CD4-positive, alpha-beta T cell treated with Interleukin-17A for 1 hour (primary cell): ENCODE measurements at places on chromosomes 7 and 10.

DNA sequence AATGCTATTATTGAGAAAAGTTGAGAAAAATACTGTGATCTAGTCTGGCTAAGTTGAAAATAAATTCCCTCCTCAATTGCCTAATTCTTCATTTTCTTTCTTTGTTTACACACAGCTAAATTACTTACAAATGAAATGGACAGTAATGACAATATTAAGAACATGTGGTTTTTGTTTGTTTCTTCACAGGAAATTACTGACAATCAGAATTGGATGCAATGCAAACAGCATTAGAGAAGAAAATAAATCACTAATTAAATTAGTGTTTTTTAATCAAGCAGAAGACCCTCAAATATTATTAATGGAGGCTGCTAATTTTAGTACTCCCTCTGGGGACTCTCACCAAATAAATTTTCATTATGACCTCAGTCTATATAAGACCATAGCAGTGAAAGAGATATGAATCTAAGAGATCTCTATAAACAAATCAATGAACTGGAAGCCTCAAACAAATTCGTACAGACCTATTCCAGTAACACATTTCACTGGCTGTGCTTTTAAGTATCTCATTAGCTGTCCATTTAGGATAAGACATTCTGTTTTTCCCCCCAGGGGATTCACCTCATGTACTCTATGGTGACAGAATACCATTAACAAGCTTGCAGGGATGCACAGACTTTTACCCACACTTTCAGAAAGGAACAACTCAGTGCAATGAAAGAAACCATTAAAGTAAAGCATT lies 202.0 kb upstream of the DGKB start:
- DNase-seq = no peak

DNA sequence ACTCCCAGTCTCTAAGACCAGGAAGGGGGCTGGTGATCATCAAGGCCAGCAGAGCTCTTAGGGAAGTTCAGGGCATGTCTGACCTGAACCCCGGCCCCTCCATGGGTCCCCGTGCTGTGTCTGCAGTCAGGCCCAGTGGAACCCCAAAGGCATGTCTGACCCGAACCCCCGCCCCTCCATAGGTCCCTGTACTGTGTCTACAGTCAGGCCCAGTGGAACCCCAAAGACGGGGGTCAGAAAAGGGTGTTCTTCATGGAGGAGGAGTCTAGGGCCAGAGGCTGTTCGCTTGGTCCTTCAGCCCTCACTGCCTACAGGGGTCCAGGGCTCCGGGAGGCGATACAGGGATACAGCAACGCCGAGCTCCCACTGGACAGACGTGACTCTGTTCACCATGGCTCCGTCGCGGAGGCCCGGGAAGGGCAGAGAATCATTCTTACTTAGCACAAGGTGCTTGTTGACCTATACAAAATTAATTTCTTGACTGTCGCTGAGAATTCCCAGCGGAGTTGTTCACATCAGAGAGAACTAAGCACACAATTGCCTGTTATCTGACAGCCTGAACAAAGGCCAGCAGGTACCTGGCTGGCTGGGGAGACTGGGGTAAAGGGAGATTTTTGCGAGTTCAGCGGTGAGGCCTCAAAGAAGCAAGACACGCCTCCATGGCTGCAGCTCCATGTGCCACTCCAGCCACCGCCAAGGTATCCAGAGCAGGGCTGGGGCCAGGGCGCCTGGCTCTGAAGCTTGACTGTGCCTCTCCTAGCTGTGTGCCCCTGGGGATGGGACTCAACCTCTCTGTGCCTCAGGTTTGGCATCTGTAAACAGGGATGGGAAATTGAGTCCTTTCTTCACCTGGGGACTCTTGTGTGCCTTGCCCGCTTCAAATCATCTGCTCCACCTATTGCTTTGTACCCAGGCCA lies 26.8 kb downstream of the EN2 start:
- DNase-seq = no peak

DNA sequence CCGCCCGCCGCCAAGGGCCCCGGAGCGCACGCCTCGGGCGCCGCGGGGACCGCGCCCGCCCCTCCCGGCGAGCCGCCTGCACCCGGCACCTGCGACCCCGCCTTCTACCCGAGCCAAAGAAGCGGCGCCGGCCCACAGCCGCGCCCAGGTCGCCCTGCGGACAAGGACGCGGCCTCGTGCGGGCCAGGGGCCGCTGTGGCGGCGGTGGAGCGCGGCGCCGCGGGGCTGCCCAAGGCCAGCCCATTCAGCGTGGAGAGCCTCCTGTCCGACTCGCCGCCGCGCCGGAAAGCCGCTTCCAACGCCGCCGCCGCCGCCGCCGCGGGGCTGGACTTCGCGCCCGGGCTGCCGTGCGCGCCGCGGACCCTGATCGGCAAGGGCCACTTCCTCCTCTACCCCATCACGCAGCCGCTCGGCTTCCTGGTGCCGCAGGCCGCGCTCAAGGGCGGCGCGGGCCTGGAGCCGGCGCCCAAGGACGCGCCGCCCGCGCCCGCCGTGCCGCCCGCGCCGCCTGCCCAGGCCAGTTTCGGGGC lies 3.5 kb downstream of the UNCX start:
- DNase-seq = no peak

GRCh38 chr10:60985951-60986350 lies 42.0 kb upstream of the RHOBTB1 start:
- no peak for DNase-seq

DNA sequence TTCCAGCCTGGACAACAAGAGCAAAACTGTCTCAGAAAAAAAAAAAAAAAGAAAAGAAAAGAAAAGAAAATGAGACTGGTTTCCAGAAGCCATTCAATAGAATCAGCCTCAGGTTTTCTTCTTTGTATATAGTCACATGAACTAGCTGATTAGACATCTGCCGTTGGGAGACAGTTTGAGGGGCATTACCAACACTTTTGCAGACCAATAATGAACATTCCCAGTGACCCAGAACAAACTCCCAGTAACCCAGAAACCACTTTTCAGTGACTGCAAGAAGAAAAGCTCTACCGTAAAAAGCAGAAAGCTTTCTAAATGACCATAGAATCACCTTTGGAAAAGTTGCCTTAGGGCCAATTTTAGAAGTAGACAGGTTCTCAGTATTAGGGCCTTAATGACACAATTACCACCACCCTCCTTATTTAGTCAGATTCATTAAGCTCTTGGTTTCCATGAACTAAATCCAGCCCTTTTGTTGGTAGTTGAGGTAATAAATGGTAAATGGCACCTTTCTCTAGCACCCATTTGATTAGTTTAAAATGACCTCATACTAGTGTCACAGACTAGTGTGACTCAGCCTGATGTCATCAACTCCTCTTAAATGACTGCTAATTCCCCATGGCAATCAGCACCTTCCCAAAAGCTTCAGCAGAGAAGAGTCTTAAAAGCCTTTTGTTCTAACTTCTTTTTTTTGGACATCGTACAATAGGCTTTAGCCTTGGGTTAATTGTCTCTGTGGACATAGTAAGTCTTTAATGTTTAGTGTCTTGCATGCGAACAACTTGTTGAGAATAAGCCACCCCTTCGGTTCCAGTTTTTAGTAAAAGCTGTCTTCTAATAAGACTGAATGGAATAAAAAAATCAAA lies 33.6 kb upstream of the XRCC2 start:
- DNase-seq = no peak

- no peak for DNase-seq
Observed at GRCh38 chr7:69334701-69335100, 263.6 kb upstream of the AUTS2 start.

DNA sequence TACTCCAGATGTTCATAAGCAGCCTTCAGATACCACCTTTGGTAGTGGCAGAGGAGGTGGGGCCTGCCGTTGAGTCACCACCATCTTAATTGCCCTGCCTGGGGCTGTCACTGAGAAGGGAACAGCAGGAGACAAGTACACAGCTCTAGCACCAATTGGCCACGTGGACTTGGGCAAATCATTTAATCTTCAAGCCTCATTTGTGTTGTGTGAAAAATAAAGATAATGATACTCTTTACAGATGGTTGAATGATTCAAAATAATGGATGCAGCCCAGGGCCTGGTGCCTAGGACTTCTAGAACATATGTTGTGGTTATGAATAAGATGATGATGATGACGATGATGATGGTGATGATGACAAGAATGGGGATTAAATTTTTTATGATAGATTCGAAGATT lies 111.9 kb upstream of the ADAM12 start:
- DNase-seq = no peak

DNA sequence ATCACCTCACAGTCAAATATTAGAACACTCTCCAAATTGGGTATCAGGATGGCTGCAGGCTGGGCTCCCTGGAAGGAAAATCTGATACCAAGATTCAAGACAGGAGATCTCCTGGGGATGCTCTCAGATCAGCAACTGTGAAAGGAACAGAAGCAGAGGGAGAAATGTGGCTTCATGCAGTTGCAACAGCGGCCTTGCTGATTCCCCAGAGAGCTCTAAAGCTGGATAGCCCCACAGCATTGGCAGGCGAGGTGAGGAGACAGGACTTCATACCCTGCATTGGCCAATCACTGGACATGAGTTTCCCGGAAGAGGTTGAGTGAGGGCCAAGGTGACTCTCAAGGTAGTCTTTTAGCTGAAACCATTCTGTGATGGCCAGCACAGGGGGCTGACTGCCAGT lies 190.6 kb downstream of the PTPN20 start:
- DNase-seq = no peak

GRCh38 chr10:48684792-48685623 lies at the start of gene WDFY4:
Gene WDFY4, plus strand, starts transcription at chr10:48684873. Its CDS starts 24,860 bp downstream, at chr10:48709733.
- peak; percentile 2 for DNase-seq
